ENCODE measurements at places on chromosomes 1 and 21.

- DNase-seq = no peak
These were observed 6.0 kb downstream of the CZIB start for GRCh38 chr1:53214376-53214940.

DNA sequence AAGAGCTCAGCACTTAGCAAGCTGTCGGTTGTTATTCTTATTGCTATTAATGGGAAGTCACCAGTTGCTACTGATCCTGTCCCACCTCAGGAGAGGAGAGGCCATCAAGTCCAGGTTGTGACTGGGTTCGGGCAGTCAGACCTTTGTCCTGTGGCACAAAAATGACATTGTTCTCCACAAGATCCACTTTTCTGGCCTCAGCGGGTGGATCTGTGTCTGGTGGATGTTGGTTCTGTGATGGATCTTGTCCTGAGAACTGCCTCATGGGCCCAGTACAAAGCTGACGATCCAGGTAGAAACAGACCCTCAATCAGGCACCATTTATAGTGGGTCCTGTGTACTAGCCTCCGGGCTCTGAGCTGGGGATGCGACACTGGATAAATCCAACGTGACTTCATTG, 26.9 kb downstream of the TRIM67 start:
- DNase-seq = no peak

DNA sequence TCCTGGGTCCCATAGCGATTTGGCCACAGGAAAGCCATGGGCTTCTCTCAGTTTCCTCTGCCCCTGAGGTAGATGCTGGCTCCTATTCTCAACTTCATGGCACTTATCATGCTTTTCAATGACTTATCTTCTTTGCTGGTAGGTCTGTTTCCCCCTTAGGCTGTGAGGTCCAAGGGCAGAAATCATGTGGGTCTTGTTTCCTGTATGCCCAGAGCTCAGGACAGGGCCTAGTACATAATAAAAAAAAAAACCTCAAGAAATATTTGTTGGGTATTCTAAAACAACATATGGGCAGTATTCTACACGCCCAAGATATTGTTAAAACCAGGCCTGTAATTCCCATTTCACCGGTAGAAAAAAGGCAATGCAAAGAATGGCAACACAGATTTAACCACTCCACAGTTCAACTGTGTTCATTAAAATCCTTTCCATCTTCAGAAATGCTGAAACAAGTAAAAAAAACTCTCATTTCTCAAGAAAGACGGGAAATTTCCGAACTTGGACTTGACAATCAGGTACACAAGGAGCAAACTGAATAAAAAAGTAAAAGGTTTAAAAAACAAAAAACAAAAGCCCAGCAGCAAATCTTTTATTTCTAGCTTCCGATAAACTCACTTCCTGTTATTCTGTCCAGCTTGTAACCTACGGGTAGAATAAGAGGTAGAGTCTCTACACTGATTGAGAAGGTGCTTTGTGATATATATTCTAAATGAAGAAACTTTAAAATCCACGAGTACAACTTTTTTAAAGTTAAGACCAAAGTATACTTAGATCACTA, 6.3 kb upstream of the TDRD10 start:
- no peak for DNase-seq

- no peak for DNase-seq
These were observed 2.1 kb upstream of the S100A2 start for GRCh38 chr1:153567621-153568366.

DNA sequence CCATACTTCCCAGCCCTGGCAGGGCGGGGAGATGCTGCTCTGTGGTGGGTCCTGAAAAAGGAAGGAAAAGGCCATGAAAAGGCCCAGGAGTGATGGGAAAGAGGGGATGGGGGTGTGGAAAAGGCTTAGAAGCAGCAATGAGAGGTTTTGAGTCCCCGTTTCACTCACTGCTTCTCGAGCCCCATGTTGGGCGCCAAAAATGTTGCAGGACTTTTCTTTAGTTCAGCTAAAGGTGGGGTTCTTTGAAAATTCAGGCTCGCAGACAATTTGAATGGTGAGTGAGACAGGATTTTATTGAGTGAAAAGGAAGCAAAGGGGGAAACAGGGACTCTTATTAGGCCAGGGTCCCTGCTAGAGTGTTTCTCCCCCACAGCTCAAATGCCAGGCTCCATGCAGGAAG, 93.1 kb downstream of the MRPS6 start:
- DNase-seq = no peak

DNA sequence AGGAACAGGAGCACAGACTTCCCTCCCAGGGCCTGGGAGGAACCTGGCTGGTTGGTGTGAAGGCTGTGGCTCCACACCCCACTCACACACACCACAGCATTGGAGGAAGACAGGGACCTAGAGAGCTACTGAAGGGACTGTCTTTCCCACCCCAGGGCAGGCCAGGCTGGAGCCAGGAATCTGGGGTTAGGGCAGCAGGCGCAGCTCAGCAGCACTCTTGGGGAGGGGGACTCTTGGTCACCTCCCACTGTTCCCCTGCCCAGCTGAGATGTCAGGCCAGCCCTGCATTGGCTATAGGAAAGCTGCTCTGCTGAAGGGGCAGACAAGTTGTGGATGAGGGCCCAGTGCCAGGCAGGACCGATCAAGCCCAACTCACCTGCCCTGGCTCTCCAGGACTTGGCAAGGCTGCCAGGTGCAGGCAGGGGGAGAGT, 1.6 kb upstream of the PLEKHA6 start:
- no peak for DNase-seq

- no peak for DNase-seq
These were observed 921 bp upstream of the MIB2 start for GRCh38 chr1:1614204-1614953.

GRCh38 chr1:63590166-63590560, 3.0 kb upstream of the PGM1 start:
- DNase-seq = no peak

GRCh38 chr1:20587661-20588053, 1.2 kb upstream of the CDA start:
- DNase-seq = no peak

GRCh38 chr1:12356004-12356890, 126.4 kb downstream of the VPS13D start:
- DNase-seq = no peak

DNA sequence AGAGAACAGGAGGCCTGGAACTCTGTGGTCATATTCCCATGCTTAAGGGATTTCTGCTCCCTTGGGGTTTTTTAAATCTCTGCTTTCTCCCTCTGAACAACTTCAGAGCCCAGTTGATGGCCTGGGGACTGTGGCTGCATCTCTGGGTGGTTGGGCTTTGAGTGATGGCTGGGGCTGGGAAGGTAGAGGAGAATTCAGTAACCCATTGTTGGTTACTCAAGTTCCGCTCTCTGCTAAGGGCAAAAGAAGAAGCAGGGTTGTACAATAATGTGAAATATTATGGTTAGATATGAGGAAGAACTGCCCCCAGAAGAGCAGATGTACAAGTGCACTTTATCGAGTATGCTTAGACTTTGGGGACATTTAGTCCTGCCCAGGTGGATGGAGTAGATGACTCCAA, 72.1 kb upstream of the CNTN2 start:
- no peak for DNase-seq

GRCh38 chr1:160767395-160768294, 28.3 kb upstream of the LY9 start:
- DNase-seq = no peak

DNA sequence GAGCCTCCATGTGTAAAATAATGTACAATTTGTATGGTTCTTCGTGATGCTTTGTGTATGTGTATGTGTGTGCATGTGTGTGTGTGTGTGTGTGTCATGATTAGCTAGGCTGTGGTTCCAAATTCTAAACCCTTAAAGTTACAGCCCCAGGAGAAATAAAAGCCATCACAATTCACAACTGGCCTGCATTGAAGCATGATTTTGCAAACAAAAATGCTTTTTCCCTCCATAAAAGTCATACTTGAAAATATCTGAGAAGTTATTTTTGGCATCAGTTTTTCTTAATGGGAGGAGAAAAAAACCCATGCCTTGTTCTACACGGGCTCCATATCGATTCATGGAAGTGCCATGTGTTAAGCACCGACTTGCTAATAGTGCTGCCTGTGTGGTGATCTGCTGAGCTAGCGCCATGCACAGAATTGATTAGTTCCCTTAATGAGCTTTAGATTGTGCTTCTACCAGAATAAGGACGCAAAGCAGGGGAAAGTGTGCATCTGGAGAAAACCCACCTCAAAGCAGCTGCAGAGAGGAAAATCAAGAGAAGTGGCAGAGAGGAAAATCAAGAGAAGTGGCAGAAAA, 207.3 kb downstream of the DSCAM start:
- DNase-seq = no peak

- DNase-seq = no peak
These were observed 9.7 kb upstream of the KRTAP7-1 start for GRCh38 chr21:30839304-30839703.

- DNase-seq = no peak
These were observed 67.7 kb downstream of the SELENOF start for GRCh38 chr1:86846164-86846647.

GRCh38 chr1:211738691-211739301, 63.4 kb upstream of the NEK2 start:
- DNase-seq = no peak

Data from GM19239 (cell line).